ENCODE measurements at places on chromosomes 7 and 10. TPM values are rescaled to one million over a fixed set of nuclear protein-coding genes. Genes with fewer than 3 reads are reported as not detected.

DNA sequence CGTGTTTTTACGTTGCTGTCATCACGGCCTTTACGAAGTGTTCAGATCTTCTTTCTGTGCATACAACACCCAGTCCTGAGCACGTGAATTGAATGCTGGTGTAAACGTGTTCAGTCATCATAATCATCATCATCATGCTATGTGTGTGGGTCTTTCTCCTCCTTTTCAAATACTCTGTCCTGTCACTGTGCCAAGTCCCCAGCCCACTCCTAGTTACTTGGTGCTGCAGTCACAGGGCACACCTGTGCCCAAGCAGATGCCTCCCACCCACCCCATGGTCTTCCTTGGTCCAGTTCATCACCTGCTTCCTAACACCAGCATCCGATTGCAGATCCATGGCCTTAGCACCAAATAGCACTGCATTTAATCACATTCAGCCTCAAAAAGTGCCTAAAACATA, 78.6 kb upstream of the MGMT start:
- ATAC-seq = no peak

DNA sequence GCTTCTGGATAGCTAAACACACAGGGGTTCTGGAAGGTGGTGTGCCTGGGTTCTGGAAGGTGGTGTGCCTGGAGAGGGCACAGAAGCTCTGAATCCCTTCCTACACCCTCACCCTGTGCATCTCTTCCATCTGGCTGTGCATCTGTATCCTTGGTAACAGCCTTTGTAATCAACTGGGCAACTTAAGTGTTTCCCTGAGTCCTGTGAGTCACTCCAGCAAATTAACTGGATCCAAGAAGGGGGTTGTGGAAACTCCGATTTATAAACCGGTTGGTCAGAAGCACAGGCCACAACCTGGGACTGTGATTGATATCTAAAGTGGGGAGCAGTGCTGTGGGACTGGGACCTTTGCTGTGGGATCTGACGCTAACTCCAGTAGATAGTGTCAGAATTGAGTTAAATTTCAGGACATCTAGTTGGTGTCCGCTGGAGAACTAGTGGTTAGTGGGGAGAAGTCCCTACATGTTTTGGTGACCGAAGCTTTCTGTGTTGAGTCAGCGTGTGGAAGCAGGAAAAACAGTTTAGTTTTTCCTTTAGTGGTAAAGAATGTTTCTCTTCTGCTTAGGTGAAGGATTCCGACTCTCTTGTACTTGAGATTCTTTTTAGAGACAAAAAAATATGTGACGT, 228.1 kb downstream of the BMPER start:
- no peak for ATAC-seq

Gene TDRD1
- 0.48 TPM for total RNA-seq

Gene EGR2
- 94.4 TPM for total RNA-seq

Gene CACUL1
- total RNA-seq = 29.2 TPM

Gene CCDC7
- total RNA-seq = 53.7 TPM

Gene C7orf33
- not detected for total RNA-seq
